ENCODE measurements at places on chromosomes 6 and 20.

- DNase-seq, result no peak
Observed at GRCh38 chr6:97449444-97449966, 166.5 kb upstream of the MMS22L start.

DNA sequence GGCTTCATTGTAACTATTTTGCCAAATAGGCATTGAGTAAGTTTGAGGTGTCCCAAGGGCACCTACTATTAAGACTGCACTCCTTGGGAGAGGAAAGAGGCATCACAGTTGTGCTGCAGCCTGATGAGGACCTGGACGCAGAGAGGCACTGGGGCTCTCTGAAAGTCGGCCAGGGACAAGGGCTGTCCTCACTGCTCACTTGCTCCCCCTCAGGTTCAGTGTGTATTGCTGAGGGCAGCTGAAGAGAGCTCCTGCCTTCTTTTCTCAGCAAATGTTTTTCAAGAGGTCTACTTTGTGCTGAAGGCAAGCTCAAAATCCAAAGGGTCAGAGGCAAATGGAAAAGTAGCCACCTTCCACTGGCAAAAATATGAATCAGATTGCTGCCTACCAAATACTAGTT is 331.8 kb downstream of the RIMS1 start:
- DNase-seq, result peak; percentile 66

- DNase-seq, result no peak
Observed at GRCh38 chr6:159532155-159532554, 160.9 kb downstream of the SOD2 start.

- no peak for DNase-seq
Observed at GRCh38 chr6:125852587-125852986, 61.8 kb downstream of the NCOA7 start.

- no peak for DNase-seq
Observed at GRCh38 chr20:47825011-47825762, 39.9 kb upstream of the SULF2 start.

- no peak for DNase-seq
Observed at GRCh38 chr20:63542696-63543095, 4.9 kb downstream of the SRMS start.

GRCh38 chr6:107977283-107977682 is 19.3 kb upstream of the SEC63 start:
- no peak for DNase-seq

DNA sequence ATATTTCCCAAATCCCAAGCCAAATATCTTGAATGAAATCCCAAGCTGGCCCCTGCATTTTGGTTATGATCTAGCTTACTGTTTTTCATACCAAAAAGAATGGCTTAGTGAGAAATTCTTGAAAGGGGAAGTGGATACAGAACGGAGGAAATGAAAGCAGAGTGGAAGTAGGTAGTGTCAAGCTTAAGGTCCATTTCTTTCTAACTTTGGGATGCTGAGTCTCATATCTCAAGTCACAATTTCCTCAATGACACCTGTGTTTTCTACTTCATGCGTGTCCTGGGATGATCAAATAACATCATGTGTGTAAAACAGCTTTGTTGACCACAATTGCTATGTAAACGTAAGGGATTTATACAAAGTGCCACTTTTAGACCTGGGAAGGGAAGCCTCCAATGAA is 238.8 kb upstream of the SLC35B3 start:
- no peak for DNase-seq

- no peak for DNase-seq
Observed at GRCh38 chr20:35002426-35003210, 47.0 kb downstream of the MYH7B start.

DNA sequence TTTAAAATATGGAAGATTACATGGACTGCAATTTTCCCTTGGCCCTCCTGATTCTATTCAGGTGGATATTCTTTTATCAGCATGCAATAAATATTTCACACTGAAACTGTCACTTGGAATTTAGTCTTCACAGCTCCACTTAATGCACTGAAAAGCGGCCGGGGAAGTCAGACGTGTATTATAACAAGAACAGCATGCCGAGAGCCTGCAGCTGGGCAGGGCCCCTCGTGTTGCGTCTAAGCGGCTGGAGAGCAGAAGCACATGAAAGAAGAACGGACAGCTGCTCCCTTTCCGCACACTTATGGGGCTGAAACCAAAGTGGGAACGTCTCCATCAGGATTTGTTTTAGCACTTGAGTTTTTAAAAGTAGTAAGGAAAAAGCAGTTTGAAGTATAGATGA is 57.2 kb downstream of the LYRM4 start:
- no peak for DNase-seq

GRCh38 chr6:63600136-63600535 is 27.9 kb downstream of the LOC128125822 start:
- no peak for DNase-seq

DNA sequence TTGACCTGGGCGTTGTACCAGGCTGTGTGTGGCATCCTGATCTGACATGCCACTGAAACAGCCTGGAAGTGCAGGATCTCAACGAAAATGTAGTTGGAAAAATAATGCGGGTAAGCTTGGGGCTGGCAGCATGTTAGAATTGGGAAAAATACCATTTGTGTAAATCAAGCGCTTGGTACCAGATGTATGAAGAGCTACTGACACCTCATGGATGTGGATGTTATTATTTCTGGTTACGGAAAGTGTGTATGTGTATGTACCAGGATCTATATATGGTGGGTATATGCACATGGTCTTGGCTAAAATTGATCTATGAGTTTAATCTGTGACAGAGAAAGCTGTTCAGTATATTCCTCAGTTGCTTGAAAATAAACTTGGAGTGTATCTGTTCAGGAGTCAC is 22.7 kb downstream of the HIVEP1 start:
- no peak for DNase-seq

All from HEK293T (cell line).